NCI-H187 treated with DMSO at 0.1 percent for 48 hours (cell line): ENCODE measurements at places on chromosomes 3 and 15.

GRCh38 chr15:39908186-39908585 lies 11.9 kb downstream of the GPR176 start:
- no peak for DNase-seq

DNA sequence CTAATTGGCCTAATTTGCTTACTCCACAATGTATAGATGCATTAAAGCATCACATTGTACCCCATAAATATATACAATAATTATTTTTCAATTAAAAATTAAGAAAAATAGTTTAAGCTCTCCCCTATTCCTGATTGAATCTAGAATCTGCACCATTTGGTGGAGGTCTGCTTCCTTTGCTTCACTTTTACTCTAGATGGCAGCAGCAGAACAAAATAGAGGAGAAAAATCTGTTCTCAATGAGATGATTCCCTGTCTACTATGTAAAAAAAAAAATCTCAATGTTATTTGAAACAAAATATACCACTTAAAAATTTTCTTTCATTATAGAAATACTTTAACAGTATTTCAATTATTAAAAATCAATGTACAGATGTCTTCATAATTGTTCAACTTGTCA lies 109.6 kb upstream of the FXR1 start:
- DNase-seq = no peak

DNA sequence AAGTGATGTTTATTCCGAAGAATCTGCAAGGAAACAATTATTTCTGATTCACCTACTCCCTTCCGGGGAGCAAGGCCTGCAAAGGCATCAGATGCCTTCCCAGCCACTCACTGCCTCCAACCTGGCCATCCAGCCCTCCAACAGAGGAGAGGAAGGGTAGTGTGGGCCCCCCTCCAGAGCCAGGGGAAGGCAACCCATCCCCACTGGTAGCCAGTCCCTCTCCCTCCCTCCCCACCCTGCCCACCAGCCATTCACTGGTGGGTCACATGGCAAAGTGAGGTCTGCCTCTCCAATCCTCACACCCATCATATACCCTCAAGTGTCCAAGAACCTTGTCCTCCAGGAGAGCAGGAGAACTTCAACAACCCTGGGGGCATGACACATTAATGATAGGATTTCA lies 2.4 kb upstream of the VIPR1 start:
- no peak for DNase-seq

DNA sequence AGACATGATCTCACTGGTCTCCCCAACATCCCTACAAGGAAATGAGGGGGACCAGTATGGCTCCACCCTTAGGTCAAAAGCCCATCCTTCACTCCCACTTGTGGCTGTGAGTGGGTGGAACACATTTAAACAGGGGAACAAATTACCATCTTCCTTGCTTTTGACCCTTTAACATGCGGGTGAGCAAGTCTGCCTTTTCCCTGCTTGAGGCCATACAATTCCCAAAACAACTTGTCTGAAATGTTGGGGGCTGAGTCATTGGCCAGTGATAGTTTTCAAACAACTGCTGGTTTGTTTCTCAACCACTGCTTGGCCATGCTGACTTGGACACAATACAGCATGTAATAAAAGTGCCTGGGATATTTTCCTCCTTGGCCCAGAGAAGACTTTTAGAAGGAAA lies 39.6 kb downstream of the COL8A1 start:
- no peak for DNase-seq

GRCh38 chr15:83102346-83102745 lies 5.1 kb upstream of the TM6SF1 start:
- no peak for DNase-seq

- no peak for DNase-seq
Measured at GRCh38 chr3:181887685-181888084, 176.0 kb downstream of the SOX2 start.

DNA sequence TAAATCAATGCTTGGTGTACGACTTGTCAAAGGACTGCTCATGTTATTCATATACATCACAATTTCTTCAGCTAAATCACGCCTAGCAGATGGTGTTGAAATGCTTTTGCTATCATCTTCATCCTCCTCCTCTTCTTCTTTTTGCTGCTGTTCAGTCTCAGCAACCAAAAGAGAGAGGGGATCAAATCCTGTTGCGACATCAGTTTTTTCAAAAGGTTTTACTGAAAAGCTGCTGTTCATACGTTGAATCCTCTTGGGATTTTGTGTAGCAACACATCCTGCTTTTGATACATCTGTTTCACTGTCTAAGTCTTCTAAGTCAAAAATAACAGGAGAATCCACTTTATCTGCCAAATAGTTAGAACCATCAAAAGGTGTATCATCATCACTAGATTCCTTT lies 69.0 kb downstream of the SLC24A1 start:
- DNase-seq = no peak

DNA sequence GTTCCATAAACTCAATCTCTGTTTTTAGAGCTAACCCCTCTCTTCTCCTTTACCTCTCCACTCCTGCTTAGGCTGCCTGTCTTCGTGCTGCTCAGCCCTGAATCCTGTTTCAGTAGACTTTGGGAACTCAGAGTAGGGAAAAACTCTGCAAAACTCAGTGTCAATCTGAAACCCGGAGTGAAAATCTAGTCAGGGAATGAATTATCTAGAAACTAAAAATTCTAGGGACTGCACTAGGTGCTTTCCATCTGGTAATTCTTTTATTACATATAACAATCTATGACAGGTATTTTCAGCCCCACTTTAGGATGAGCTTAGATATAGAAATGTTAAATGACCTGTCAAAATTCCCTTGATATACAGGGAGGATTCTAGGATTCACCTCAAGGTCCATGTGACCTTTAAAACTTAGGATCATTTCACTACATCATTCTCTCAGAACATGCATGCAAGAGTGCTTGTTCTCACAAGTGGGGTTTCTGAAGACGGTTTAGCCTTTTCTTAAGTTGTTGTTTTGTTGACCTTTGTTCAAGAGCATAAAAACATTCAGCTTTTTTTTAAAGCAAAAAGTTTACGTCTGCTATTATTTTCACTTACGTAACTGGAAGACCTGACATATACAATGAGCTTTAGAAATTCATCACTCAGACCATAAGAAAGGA lies 108.2 kb upstream of the MBNL1 start:
- DNase-seq = no peak

DNA sequence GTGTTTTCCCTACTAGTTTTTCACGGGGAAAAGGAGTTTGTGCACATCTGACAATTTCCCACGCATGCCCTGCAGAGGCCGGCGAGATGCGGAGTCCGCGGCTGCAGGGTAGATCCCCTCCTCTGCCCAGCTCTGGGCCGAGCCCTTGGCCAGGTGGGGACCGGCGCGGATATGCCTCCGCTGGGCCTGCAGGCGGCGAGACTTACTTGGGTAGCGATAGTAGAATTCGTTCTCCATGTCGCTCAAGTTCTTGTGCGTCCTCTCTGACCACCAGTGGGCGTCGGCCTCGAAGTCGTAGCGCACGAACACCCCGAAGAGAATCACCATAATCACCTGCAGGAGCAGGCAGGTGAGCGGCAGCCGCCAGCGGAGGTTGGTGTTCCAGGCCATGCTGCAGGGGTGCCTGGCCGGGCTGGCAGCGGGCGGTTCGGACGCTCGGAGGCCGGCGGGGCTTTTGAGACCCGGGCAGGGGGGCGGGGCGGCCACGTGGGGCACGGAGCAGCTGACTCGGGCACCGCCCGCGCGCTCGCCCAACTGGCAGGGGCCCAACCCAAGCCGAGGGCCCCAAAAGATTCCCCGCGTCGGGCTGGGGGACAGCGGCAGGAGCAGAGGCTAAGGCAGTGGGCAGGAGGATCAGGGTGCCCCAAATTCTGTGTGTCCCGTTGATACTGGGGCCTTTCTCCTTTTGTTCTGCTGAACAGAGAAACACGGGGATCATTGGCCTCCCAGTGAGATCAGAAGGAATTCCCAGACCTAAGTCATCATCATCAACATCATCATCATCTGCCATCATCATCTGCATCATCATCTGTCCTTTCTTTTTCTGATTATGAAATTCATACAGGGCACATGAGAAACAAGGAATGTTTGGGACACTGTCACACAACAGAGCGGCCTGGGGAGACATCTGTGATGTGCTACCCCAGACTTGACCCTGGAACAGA lies at the start of gene RHCG:
Gene RHCG (minus strand): TSS at position 429 of the 944 bp plus-strand sequence. CDS start 39 bp downstream, at position 390.
- no peak for DNase-seq

- no peak for DNase-seq
Measured at GRCh38 chr3:58018892-58019742, 10.9 kb downstream of the FLNB start.

DNA sequence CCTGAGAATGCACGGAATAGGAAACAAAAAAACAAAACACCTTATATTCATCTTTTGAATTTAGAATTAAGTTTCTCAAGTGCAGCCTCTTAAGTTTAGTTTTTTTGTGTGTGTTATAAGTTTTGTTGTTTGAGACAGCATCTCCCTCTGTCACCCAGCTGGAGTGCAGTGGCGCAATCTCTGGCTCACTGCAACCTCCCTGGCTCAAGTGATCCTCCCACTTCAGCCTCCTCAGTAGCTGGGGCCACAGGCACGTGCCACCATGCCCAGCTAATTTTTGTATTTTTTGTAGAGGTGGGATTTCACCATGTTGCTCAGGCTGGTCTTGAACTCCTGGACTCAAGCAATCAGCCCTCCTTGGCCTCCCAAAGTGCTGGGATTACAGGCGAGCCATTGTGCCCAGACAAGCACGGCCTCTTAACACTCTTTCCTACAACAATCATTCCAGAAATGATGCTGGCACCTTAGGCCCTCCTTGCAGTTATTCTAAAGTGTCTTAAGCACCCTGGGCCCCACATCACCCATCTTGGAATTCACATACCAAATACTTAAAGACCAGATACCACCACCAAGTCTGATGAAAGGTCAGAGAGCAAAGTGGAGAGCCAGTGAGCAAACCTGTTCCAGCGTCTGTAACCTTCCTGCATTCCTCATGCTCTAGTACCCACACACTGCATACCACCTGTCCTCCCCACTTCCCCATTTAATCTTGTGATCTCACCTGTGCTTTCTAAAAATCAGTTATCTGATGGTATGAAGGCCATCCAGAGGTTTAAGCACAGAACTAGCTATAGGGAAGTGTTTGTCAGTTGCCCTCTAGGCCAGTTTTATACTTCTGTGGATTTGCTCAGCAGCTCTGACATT lies 6.9 kb upstream of the SPG11 start:
- no peak for DNase-seq

DNA sequence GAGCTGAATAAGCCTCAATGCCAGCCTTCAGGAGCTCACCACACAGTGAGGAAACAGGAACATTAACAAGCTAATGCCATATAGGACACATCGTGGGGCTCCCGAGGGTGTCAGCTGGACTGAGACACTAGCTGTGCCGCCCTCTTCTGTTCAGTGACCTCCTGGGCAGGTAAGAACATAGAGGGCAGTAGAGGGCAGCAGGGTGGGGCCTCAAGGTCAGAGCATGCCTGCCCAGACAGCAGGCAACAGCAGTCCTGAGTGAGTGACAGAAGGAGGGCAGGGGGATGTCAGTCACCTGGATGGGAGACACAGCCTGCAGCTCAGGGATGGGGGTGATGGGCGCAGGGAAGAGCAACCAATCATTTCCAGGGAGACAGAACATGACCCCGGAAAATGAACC lies 15.5 kb downstream of the NTRK3 start:
- no peak for DNase-seq
